ENCODE measurements at places on chromosomes 12 and 14.

- DNase-seq = no peak
These were observed 465.3 kb upstream of the RGS6 start for GRCh38 chr14:71466946-71467345.

- no peak for DNase-seq
These were observed 1.1 kb downstream of the SMIM10L1 start for GRCh38 chr12:11171969-11172675.

DNA sequence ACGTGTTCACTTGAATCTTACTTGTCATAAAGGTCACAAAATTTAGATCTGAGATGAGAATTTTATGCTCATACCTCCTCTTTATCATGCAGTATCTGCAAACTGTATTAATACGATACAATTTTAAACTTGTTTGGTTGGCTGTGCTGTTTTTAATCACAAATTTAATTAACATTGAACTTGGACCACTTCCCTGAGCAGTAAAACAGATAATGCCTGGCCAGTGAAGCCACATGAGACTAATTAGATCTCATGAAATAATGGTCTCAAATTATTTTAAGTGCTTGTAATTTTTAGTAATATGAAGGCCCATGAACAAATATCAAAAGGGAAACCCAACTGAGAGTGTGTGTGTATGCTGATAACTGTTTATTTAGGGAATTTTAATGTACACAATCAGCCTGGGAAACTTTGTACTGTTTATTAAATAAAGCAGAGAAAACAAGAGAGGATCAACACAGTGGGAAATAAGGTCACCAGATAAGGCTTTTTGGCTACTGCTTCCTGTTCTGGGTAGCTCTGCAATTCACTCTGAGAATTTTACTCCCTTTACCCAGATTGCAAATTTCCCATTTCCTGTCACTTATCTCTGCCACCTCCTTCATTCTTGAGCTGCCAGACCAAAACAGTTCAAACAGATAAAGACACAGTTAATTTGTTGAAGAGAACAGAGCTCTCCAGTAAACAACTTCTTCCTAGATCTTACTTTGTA, 61.6 kb upstream of the GNPNAT1 start:
- no peak for DNase-seq

DNA sequence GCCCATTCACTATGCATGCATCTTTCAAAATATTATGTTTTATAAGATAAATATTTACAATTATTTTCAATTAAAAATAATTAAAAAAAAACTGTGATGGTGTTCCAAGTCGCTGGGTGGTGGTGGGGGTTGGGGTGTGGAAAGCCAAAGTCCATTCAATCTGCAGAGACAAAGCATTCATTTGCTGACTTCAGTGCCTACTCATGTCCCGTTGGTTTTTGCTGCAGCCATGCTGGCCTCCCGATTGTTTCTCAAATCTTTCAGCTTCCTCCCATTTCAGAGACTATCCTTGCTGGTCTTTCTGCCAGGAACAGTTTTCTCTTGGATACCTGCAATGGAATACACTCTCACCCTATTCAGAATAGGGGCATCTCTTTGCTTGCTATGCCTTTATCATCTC, 331.5 kb upstream of the NOVA1 start:
- no peak for DNase-seq
